ENCODE measurements at places on chromosomes 16 and 17. TPM values are rescaled to one million over a fixed set of nuclear protein-coding genes. Genes with fewer than 3 reads are reported as not detected.

Gene NAGS
- total RNA-seq, result 0.25 TPM

Gene ARHGAP23
- total RNA-seq, result 11.2 TPM

Gene TBC1D3G
- not detected for total RNA-seq

Gene TOM1L1
- 108 TPM for total RNA-seq

Measured in NCI-H460 (cell line).